Type B pancreatic cell (in vitro differentiated cells): ENCODE measurements at places on chromosomes 2 and 18. TPM values are rescaled to one million over a fixed set of nuclear protein-coding genes. Genes with fewer than 3 reads are reported as not detected.

DNA sequence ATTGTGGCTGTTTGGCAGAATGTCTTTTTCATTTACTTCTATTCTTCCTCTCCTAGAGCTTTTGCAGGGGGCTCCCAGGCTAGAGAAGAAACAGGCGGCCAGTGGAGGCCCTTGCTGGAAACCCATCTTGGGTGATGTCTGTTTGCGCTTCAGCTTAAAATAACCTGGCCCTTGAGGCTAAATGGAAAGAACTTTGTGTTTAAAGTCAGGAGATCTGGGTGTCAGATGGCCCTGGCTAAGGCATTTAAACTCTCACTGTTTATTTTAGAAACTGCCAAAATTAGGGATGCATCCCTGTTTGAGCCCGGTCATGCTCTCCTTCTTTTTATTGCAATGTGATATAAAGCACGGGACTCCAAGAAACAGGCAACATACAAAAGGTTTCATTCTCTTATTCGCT lies 118.4 kb upstream of the RMP24 start:
- H3K36me3 ChIP-seq = no peaks in the 10 kb centered on the region
- peaks cover 8% of the 10 kb centered on the region for H3K27me3 ChIP-seq
- H3K27ac ChIP-seq = no peak overlapping the region

GPR39 gene
- total RNA-seq = 4.1 and 13.3 TPM in 2 replicates

- H3K4me3 ChIP-seq = no peak overlapping the region
- peak overlapping the region; percentile 64 for H3K27ac ChIP-seq
- H3K4me1 ChIP-seq = peaks cover 35% of the 10 kb centered on the region
- no peaks in the 10 kb centered on the region for H3K27me3 ChIP-seq
Measured at GRCh38 chr2:85585781-85586105, 1.5 kb downstream of the VAMP5 start.

SIX2 gene
- 1.9 and 13.8 TPM in 2 replicates for total RNA-seq

- H3K27ac ChIP-seq = no peak overlapping the region
- no peak overlapping the region for H3K4me3 ChIP-seq
- peaks cover 5% of the 10 kb centered on the region for H3K4me1 ChIP-seq
- DNase-seq = no peak
- no peaks in the 10 kb centered on the region for H3K36me3 ChIP-seq
Measured at GRCh38 chr18:12744103-12744502, 41.3 kb downstream of the PSMG2 start.

GRCh38 chr2:194289712-194290346 lies 1367.2 kb upstream of the SLC39A10 start:
- no peaks in the 10 kb centered on the region for H3K4me1 ChIP-seq
- H3K27me3 ChIP-seq = no peaks in the 10 kb centered on the region
- H3K27ac ChIP-seq = no peak overlapping the region
- H3K4me3 ChIP-seq = no peak overlapping the region

GRCh38 chr2:145302886-145303285 lies 783.0 kb upstream of the ZEB2 start:
- no peaks in the 10 kb centered on the region for H3K36me3 ChIP-seq
- H3K4me1 ChIP-seq = peaks cover 6% of the 10 kb centered on the region
- no peak overlapping the region for H3K4me3 ChIP-seq
- H3K27me3 ChIP-seq = peaks cover 10% of the 10 kb centered on the region

DNA sequence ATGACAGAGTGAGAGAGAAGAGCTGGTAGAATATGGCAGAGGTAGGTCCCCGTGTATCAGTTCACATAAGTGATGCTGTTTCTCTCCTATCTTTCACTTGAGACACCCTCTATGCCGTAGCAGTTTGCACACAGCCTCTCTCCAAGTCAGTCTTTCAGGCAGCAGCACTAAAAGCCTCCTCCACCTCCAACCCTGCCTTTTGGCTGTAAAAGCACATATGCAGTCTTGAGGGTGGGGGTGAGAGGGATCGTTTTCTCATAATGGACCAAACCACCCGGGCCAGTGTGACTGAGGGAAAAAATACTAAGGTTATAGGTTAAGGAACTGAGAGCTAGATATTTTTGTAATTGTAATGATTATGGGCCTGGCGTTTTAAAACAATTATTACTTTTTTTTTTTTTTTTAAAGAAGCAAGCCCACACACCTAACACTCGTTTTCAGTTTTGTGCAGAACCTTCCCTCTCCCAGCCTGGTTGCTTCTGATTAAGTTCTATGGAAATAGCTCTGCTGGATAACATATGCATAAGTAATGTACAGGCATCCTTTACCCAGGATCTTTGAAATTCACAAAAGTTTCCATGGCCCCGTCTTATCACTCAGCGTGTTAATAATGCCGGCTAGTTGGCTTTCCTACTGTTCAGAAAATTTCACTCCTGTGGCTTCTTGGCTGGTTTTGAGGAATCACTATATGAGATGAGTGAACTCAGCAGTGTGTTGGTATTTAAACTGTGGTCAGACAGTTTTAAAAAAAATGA lies 112.2 kb upstream of the MEIS1 start:
- H3K27ac ChIP-seq = peak overlapping the region; percentile 42
- peak overlapping the region; percentile 48 for H3K4me3 ChIP-seq
- DNase-seq = no peak
- no peaks in the 10 kb centered on the region for H3K36me3 ChIP-seq
- H3K27me3 ChIP-seq = no peaks in the 10 kb centered on the region
- H3K4me1 ChIP-seq = peaks cover 45% of the 10 kb centered on the region

DNA sequence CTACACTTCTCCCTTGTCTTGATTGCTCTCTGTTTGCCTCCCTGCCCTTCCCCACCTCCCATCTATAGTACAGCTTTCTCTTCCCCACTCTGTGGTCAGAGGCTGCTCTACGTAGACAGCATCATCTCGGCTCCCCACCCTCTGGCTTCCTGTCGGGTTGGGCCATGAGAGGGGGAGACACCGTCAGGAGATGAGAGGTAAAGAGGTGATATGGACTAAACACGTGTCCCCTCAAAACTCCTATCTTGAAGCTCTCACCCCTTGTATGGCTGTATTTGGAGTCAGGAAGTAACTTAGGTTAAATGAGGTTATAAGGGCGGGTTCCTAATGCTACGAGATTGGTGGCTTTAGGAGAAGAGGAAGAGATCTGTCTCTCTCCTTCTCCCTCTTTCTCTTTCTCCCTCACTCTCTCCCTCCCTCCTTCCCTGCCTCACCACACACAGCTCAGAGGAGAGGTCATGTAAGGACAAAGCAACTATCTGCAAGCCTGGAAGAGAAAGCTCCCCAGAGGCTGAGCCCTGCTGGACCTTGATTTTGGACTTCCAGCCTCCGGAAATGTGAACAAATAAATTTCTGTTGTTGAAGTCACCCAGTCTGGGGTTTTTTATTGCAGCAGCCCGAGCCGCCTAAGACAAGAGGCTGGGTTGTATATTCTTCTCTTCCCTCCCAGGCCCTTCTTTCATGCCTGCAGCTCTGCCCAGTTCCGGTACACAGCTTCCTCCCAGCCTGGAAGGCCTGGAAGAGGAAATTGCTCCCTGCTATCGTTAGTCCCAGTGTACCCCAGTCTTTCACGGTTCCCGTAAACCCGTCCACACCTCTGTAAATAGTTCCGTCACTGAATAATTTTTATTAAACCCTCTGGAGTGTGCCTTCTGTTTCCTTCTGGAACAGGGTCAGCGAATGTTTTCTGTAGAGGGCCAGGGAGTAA lies 138.0 kb downstream of the AKAIN1 start:
- H3K36me3 ChIP-seq = no peaks in the 10 kb centered on the region
- peaks cover 3% of the 10 kb centered on the region for H3K27me3 ChIP-seq
- H3K4me1 ChIP-seq = peaks cover 13% of the 10 kb centered on the region
- DNase-seq = no peak

AQP12A gene
- 0.97 TPM in 1 of 2 replicates, not detected in the other for total RNA-seq

- H3K4me3 ChIP-seq = no peak overlapping the region
- H3K36me3 ChIP-seq = no peaks in the 10 kb centered on the region
- no peak overlapping the region for H3K27ac ChIP-seq
- DNase-seq = no peak
- peaks cover under 1% of the 10 kb centered on the region for H3K27me3 ChIP-seq
Measured at GRCh38 chr18:56481751-56482150, 156.6 kb downstream of the TXNL1 start.

- H3K27me3 ChIP-seq = peaks cover 86% of the 10 kb centered on the region
- peak overlapping the region; percentile 84 for H3K4me3 ChIP-seq
- peaks cover 18% of the 10 kb centered on the region for H3K4me1 ChIP-seq
Measured at GRCh38 chr2:218960309-218961165, 1.1 kb downstream of the CDK5R2 start.

GRCh38 chr2:45134726-45135125 lies 125.5 kb upstream of the SIX2 start:
- no peaks in the 10 kb centered on the region for H3K36me3 ChIP-seq
- DNase-seq = no peak
- no peak overlapping the region for H3K27ac ChIP-seq

GRCh38 chr18:40949114-40949950 lies 1005.7 kb upstream of the PIK3C3 start:
- no peak for DNase-seq
- no peaks in the 10 kb centered on the region for H3K36me3 ChIP-seq
- H3K27me3 ChIP-seq = no peaks in the 10 kb centered on the region
- no peak overlapping the region for H3K4me3 ChIP-seq

G6PC2 gene
- total RNA-seq = 2.1 and 2.8 TPM in 2 replicates

DNA sequence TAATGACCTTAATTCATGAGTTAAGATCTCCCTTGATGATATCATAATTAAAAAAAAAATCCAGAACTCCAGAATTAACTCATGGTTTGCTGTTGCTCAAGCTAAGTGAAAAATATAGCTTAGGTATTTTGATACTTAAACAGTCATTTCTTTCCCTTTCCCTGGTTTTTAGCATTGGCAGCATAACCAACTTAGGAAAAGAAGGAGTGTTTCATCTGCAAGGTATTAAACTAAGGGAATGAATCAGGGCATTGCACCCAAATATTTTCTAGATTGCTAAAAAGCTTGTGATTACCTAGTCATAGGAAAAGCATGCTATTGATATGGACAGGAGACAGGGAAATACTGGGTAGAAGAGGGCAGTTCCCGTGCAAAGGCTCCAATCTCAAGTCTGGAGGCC lies 207.2 kb downstream of the LRP1B start:
- no peaks in the 10 kb centered on the region for H3K36me3 ChIP-seq
- H3K27me3 ChIP-seq = no peaks in the 10 kb centered on the region
- peaks cover 20% of the 10 kb centered on the region for H3K4me1 ChIP-seq
- H3K4me3 ChIP-seq = no peak overlapping the region

DNA sequence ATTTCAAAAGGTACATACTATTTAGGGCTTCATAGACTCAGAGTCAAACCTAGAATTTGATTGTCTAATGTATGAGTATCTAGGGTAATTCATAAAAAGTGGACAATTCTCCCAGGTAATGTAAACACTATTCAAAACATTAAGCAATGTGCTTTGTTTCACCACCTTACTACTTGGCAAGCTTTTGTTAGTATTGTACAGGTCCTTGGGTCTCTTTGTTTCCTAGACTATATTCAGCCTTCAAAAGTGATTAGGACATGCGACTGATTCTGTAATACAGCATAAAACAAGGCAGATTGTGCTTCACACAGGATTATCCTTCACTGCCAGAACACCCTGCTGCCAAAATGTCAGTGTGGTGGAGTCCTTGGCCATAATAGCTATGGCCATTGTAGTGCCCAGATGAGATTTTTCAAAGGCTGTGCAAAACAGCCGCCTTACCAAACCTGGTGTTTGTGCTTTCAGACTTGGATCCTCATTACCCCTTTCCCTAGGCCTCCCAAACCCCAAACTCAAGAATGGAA lies 90.1 kb upstream of the CAVIN2 start:
- peaks cover 6% of the 10 kb centered on the region for H3K4me1 ChIP-seq
- no peak for DNase-seq
- no peaks in the 10 kb centered on the region for H3K27me3 ChIP-seq
- no peak overlapping the region for H3K27ac ChIP-seq
- no peaks in the 10 kb centered on the region for H3K36me3 ChIP-seq
- no peak overlapping the region for H3K4me3 ChIP-seq

FN1 gene
- total RNA-seq = 499 and 902 TPM in 2 replicates

DNA sequence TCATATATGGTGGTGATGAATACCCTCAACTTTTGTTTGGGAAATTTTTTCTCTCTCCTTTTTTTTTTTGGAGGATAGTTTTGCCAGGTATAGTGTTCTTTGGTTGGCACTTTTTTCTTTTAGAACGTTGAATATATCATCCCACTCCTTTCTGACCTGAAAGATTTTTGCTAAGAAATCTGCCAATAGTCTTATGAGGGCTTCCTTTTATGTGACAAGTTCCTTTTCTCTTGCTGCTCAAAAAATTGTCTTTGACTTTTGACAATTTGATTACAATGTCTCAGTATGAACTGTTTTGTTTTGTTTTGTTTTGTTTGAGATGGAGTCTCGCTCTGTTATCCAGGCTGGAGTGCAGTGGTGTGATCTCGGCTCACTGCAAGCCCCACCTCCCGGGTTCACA lies 21.5 kb downstream of the GNAL start:
- H3K4me3 ChIP-seq = no peak overlapping the region
- H3K36me3 ChIP-seq = no peaks in the 10 kb centered on the region
- H3K27me3 ChIP-seq = no peaks in the 10 kb centered on the region
- H3K27ac ChIP-seq = no peak overlapping the region
- DNase-seq = no peak

- no peak overlapping the region for H3K4me3 ChIP-seq
- peak overlapping the region; percentile 29 for H3K27ac ChIP-seq
- H3K27me3 ChIP-seq = no peaks in the 10 kb centered on the region
- no peaks in the 10 kb centered on the region for H3K36me3 ChIP-seq
Measured at GRCh38 chr2:62293490-62294271, 97.8 kb downstream of the B3GNT2 start.

GRCh38 chr2:134079373-134079772 lies 174.5 kb upstream of the MGAT5 start:
- peaks cover 10% of the 10 kb centered on the region for H3K27me3 ChIP-seq
- DNase-seq = no peak
- peaks cover 5% of the 10 kb centered on the region for H3K4me1 ChIP-seq
- no peaks in the 10 kb centered on the region for H3K36me3 ChIP-seq

DNA sequence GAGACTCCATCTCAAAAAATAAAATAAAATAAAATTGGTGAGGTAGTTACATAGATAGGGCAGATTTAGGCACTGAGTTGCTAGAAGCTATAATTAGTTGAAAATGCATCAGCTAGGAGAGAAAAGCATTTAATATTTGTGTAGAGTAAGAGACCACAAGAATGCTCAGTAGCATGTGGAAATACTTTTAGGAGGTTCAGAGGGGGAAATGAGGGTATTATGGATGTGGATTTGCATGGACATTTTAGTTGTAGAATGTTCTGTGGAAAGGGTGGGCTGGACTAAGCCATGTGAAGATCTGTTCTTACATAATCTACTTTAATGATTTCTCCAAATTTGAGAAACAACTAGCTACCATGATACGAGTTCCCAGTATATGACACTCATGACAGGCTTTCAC lies 95.5 kb downstream of the ATP9B start:
- H3K27me3 ChIP-seq = no peaks in the 10 kb centered on the region
- H3K4me1 ChIP-seq = no peaks in the 10 kb centered on the region

DNA sequence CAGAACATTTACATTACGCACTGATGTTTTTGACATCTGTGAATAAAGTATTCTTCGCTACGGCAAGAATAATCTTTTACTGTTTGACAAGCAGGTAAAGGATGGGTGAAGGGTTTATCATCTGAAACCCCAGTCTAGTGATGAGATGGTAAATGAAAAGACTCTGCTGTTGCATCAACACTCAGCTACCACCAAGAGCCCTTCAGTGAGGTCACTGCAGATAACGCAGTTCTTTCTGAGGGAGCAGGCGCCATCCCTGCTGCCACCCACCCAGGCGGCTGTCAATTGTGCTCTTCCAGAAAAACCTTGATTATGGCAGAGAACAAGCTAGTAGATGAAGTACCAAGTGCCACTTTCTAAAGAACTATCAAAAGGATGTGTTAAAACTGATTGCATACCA lies 58.7 kb downstream of the ABCG8 start:
- peaks cover 32% of the 10 kb centered on the region for H3K36me3 ChIP-seq
- peaks cover 12% of the 10 kb centered on the region for H3K4me1 ChIP-seq
- no peak for DNase-seq
- no peak overlapping the region for H3K4me3 ChIP-seq
